ENCODE measurements at places on chromosomes 4 and X.
A peak's percentile ranks its signal among the peaks of the same experiment; 100 is the strongest.

DNA sequence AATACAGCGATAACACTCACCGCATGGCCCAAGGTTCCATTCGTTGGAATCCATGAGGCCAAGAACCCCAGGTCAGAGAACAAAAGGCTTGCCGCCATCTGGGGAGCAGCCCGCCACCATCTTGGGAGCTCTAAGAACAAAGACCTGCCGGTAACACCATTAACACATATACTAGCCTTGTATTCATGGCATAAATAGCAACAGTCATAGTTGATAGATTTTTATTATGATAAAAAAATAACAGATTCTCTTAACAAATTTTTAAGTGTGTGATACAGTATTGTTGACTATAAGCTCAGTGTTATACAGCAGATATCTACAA lies 309.4 kb downstream of the GLUD2 start:
- no peak for DNase-seq

DNA sequence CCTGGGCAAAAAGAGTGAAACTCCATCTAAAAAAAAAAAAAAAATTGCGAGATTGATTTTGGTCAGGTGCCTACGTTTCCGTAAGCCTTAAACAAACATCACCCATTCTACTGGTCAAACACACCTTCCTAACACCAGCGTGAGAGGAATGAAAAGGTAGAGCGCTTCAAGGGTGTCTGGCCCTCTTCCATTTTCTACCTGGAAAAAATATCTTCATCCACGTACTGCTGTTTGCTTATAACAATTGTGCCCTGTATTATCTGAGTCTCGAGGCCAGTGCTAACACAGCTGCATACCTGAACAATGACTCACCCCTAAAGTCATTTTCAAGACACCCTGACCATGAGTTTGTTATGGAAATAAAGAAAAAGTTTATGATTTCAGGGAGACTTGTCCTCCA lies 13.9 kb downstream of the TMSB4X start:
- no peak for DNase-seq

GRCh38 chr4:85107553-85107952 lies 141.1 kb upstream of the WDFY3 start:
- DNase-seq, result no peak

DNA sequence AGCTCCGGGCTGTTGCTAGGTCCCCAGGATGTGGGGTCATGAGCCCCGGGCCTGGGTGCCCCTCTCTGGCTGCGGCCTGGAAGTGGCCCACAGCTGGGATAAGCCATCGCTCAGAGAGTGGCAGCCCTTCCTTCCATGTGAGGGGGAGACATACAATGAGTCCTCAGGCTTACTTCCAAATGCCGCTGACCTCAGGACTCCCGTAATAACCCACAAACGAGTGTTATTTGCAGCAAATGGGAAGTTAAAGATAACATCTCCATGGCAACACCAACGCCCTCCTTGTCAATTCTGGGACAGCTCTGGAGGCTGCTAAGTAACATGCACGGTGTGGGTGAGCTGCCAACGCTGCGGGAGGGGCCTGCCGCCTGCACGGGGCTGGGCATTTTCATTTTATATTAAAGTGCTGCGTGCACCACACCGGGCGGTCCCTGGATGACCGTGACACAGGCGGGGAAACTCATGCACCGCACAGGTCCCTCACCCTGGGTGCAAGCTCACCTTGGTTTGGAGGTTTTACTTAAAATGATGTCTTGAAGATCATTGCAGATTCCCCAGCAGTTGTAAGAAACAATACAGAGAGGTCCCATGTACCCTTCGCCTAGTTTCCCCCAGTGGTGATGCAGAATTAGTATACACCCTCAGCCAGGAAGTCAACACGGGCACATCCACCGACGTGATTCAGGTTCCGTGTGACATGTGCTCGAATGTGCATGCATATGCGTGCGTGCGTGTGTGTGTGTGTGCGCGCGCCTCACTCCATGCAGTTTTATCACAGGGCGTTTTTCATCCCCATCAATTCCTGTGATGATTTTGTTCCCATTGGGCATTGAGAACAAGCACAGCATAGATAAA lies 79.4 kb downstream of the ABLIM2 start:
- no peak for DNase-seq

DNA sequence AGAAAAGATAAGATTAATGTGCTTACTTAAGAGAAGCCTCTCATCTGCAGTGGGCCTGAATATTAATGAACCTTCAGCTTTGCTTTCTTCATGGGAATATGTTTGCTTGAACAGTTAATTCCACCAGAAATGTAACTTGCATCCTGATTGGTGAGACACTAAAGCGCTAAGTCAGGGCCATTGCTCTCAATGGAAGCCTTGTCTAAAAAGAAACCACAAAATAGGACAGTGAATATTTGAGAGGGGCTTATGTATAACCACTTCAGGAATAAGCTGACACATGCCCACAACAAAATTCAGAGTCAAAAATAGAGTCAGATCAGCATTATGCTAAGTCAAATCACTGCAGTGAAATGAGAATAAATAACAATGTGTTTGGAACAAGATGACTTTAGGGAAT lies 1125.8 kb downstream of the STIM2 start:
- DNase-seq, result no peak

DNA sequence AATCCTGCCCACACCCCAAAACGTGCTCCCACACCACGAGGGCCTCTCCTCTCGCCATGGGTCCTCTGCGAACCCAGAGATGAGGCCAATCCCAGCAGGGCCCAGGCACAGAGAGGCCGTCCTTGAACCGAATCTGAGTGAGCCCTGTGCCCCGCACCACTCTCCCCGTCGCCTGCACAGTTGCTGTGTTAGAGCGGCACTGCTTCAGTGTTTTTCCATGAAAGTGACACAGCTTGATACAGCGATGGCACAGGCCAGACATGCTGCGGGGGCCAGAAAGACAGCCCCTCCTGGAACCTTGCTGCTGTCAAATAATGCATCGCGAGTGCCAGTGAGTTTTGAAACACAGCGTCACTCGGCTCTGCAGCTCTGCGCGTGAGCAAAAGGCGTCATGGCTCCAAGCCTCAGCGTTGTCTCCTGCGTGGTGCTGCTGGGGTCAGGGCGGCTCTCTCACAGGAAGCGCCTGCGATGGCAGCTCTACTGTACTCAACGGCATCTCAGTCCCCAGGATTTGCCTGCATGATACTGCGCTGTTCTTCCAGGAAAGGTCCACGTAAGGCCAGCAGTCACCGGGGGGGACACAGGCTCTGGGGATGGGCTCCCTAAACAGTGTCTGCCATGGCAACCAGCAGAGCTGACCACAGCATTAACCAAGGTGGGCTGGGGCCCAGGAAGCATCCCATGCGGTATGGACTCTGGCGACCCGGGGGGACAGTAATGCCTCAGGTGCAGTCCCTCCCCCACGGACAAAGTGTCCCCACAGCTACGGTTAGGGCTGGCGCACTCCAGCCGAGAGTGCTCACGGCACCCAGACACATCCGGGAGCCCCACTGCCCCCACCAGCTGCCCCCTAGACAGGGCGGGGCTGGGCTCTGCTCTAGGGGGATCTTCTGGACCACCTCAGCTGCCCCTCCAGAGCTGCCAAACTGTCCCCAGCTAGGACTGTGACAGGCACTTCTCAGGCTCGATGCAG lies 63.1 kb downstream of the ACOX3 start:
- no peak for DNase-seq

GRCh38 chr4:16212138-16212782 lies 14.0 kb downstream of the TAPT1 start:
- DNase-seq, result no peak

GRCh38 chr4:107835406-107835805 lies 10.7 kb downstream of the SGMS2 start:
- DNase-seq, result no peak

DNA sequence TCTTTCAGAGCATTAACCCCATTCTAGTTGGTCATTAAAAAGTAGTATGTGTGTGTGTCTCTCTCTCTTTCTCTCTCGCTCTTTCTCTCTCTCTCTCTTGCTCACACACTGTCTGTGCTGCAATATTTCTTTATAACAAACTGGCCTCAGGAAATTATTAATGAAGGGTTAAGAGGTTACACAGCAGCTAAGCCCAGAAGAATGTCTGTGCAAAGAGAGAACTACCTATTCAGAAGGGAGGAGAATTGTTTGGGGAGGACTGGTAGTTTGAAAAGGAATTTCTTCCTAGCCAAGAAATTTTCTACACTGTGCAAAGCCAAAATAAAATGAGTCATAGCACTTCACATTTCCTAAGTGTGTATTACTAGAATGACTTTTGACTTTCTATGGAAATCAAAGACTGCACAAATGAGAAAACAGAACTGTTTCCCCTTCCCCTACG lies 22.2 kb downstream of the PDGFC start:
- no peak for DNase-seq

GRCh38 chrX:40127052-40127451 lies 29.3 kb upstream of the BCOR start:
- DNase-seq, result no peak

GRCh38 chr4:76055016-76055415 lies 19.1 kb upstream of the CXCL11 start:
- peak; percentile 29 for DNase-seq

DNA sequence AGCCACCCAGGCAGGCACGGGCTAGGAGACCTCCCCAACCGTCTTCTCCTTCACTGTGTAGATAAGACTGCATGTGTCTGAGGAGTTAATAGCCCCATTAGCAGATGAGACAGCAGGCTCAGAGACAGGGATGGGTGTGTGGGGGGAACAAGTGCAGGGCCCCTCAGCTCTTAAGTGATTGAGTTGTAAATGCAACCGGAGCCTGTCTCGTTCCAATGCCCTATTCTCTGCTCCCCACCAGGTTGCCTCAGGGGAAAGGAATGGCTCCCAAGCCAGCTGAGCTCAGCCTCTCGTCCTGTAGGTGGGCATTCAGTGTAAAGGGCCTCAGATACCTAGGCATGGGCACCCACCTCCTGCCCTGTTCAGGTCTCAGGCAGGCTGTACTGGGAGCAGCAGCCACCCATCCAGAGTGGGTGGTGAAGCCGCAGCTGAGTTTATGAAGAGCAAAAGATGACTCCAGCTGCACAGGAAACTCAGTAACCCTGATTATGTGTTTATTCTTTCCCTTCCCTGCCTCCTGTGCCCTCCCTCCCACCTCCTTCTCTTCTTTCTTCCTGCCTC lies 87.3 kb downstream of the PJA1 start:
- DNase-seq, result no peak

DNA sequence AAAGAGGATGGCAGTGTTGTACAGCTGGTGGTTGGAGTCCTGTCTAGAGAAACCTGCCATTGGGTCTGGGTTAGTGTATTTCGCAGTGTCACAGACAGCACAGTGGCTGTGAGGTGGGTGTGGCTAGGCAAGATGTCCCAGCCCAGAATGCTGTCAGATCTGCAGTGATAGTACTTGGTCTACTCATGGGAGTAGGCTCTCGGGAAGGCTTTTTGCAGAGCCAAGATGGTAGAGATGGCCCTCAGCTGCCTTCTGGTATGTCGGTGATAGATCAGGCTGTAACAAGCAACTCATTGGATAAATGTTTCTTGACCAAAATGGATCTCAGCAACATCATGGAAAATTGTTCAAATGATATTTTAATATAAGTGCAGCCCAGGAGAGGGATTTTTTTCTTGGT lies 84.3 kb upstream of the WDR1 start:
- DNase-seq, result no peak

DNA sequence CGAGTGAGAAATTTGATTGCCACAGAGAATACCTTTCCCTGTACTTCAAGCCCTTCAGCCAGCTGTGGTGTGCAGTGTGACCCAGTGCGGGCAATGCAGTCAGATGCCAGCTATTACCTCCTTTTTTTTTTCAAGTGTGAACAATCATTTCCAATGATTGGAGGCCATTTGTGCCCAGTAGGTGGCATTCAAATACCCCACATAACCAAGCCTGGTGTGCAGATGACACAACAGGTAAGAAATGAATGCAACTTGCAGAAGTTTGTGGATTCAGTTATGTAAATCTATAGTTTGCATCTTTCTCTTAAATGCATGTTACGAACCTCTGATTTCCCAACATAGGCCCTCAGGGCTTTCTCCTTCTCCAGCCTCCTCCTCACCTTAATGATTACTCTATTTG lies 98.0 kb downstream of the CLCN4 start:
- no peak for DNase-seq

GRCh38 chrX:44890247-44890646 lies 17.3 kb downstream of the KDM6A start:
- no peak for DNase-seq

DNA sequence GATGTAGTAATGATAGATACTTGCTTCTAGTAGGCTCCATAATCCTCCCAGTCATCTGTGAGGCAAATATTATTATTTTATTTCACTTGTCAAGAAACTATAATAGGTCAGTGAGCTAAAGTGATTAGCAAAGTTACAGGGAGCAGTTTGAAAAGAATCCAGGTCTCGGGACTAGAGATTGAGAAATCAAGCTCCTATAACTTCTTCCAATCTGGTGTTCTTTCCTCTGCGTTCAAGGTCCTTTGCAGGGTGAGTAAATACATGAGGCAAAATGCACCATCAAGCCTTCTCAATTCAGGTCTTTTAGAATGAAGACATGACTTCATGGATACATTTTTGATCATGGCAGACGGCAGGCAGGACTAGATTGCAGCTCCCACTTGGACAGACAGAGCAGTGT lies 150.4 kb downstream of the FRAS1 start:
- no peak for DNase-seq

DNA sequence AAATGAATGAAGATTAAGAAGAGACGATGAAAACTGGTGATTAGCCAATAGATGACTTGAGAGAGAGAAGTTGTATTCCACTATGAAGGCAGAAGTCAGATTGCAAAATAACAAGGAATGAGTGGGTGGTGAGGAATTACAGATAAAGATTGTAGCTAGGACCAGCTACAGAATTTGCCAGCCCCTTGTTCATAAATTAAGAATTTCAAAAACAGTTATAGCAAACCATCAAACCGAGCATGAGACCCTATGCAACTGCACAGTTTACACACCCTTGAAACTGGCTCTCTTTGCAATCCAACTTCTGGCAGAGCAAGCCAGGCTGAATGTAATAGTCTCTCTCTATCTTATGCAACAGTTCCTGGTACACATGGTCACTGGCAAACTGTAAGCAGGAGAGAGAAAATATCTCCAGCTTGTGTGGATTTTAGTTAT lies 35.2 kb downstream of the STAP1 start:
- DNase-seq, result no peak

GRCh38 chrX:108271397-108271787 lies 166.8 kb downstream of the COL4A6 start:
- DNase-seq, result no peak

DNA sequence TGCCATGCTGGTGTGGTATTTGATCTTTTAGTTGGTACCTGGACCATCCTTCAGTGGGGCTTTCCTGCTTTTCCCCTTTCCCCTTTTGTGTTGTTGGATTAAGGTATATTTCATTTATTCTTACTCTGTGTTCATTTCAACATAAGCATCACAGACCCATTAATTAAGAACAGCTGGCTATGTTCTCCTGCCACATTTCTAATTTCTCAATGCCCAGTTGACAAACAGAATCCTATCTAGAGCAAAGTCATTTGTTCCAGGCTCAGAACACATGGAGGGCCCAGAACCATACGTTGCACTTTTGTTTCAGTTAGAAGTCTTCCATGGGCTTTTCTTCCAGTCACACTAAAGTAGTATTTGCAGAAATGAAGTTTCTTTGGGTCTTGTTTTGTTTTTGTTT lies 46.1 kb upstream of the EOLA2 start:
- DNase-seq, result no peak

DNA sequence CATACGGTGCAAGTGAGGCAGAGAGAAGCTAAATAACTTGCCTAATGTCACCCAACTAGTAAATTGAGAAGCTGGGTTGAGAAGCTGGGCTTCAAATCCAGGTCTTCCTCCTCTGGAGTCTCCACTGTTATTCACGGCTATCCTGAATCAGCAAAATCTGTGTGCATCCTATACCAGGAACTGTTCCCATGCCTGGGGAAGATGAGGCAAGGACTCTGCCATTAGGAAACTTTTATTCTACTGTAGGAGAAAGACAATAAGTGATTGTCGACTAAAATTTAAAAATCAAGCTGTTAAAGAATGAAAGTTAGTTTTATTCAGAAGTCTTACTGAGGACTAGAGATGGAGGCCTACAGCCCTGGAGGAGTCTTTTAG lies 872 bp upstream of the TEC start:
- DNase-seq, result no peak
